ENCODE measurements at places on chromosomes 2 and 18. TPM values are rescaled to one million over a fixed set of nuclear protein-coding genes. Genes with fewer than 3 reads are reported as not detected.

Gene GALNT13
- 13.4 TPM for total RNA-seq

Gene SCN9A
- total RNA-seq: 3.7 TPM

Gene L3MBTL4
- 0.05 TPM for total RNA-seq

Gene ALK
- not detected for total RNA-seq

Gene CNDP1
- not detected for total RNA-seq

Gene HJURP
- total RNA-seq: 50.4 TPM

Gene NEU4
- total RNA-seq: 0.17 TPM

Gene RESP18
- not detected for total RNA-seq

Gene GATA6
- total RNA-seq: 1.8 TPM

Gene TMEM247
- total RNA-seq: not detected

Gene RFX8
- total RNA-seq: not detected

Gene HRH4
- not detected for total RNA-seq

Gene CDK15
- not detected for total RNA-seq

Gene C2orf80
- not detected for total RNA-seq

Gene SKA1
- 11.3 TPM for total RNA-seq

Gene TMEFF2
- total RNA-seq: 0.34 TPM
